Skeletal muscle cell (primary cell): ENCODE measurements at places on chromosomes 1 and 21.

DNA sequence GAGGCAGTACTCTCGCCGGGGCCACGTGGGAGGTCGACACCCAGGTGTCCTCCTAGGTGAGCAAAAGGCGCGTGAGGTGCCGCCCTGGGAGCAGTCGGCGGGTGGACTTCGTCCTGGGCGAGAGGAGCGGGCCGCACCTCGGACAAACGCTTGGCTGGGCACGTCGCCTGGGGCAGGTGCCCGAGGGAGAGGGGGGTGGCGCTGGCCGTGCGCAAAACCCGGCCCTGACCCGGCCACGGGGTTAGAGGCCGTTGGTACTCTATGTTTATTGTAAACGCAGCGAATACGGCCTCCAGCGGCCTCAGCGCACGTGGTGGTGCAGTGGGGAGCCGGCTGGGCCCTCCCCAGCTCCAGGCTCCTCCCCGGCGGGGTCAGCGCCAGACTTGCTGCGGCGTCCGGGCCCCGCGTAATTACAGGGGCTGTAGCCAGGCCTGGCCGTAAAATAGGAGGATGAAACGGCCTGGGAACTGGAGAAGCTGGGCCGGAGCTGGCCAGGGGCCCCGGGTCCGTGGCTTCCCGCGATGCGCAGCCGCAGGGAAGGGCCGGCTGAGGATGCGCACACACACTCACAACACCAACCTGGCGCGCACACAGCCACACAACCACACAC lies 1.6 kb upstream of the EFNA1 start:
- no peak for DNase-seq

GRCh38 chr21:39216290-39216689 lies 33.0 kb upstream of the PSMG1 start:
- no peak for DNase-seq

DNA sequence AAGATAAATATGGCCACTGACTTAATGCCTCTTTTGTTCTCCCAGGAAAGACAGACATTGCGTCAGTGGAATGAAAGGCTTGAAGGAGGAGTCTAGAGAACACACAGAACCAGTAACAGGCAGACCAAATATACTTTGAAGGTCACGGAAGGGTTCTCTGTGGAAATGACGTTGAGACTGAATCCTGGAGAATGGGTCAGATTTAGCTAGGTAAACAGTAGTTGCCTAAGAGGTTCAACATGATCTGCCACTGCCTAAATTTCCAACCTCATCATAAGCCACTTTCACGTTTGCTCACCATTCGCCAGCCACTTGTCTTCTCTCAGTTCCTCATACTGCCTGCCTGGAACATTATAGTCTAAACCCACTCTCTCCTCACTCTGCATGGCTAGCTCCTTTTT lies 20.5 kb downstream of the PLA2G4A start:
- DNase-seq: no peak

GRCh38 chr1:31423418-31423947 lies 10.5 kb downstream of the SERINC2 start:
- no peak for DNase-seq

DNA sequence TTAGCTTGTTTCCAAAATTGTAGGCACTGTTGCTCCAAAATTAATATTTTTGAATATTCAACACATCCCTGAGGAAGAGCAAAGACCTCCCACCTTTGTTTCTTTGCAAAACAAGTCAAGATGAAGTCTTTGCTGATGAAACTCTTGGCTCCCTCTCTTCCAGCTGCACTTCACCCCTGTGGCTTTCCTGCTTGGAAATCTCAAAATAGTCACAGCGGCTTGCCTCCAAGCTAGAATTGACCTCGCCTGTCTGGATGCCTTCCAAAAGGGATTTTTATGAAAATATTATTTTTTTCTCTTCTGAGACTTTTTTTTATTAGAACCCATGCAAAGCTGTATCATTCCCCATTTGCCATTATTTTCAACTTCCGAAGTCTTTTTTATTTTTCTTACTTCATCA lies 71.1 kb upstream of the MROH9 start:
- DNase-seq: peak; percentile 10

DNA sequence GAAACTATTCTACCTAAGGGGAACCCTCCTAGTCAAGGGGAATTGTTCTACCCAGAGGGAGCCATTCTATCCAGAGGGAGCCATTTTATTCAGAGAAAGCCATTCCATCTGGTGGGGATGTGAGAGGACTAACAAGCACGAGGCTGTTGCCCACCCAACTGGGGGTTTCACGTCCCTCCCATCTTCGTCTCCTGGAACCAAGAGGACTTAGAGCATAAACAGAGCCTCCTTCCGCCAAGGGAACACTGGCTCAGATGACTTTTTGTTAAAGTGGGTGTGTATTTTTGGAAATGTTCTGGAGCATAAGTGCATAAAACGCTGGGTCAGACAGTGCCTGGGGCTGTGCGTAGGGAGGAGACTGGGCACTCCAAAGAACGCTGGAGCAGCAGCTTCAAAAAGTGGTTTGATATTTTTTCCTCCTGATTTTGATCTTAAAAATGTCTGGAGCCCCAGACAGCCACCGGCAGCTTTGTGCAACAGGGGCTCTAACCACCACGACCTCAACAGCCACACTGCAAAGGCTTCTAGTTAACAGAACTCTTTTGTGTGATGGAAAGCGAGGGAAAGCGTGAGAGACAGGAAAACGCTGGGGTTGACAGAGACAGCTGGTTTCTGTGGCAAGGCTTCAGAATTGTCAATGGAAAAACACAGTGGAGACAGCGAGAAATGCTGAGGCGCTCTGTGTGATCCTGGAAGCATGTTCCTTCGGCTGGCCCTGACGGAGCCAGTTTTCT lies 363.6 kb upstream of the CAMK1G start:
- DNase-seq: peak; percentile 6

GRCh38 chr1:6397844-6398441 lies 4.4 kb upstream of the ACOT7 start:
- no peak for DNase-seq

GRCh38 chr1:180793451-180793850 lies 119.2 kb upstream of the KIAA1614 start:
- no peak for DNase-seq

DNA sequence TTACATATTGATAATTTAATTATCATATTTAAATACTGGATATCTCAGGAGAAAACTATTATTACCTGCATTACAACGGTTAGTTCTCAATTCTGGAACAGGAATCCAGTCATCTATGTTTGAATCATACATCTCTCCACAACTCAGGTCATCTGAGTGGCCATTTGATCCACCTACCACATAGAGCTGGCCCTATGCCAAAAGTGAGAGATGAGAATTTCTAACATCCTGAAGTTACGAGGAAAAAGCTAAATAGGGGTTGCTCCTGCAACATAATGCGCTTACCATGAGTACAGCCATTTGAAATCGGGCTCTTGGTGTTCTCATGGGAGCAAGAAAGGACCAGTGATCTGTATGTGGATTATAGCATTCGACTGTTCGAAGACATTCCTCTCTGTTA lies 16.9 kb downstream of the IVNS1ABP start:
- no peak for DNase-seq

DNA sequence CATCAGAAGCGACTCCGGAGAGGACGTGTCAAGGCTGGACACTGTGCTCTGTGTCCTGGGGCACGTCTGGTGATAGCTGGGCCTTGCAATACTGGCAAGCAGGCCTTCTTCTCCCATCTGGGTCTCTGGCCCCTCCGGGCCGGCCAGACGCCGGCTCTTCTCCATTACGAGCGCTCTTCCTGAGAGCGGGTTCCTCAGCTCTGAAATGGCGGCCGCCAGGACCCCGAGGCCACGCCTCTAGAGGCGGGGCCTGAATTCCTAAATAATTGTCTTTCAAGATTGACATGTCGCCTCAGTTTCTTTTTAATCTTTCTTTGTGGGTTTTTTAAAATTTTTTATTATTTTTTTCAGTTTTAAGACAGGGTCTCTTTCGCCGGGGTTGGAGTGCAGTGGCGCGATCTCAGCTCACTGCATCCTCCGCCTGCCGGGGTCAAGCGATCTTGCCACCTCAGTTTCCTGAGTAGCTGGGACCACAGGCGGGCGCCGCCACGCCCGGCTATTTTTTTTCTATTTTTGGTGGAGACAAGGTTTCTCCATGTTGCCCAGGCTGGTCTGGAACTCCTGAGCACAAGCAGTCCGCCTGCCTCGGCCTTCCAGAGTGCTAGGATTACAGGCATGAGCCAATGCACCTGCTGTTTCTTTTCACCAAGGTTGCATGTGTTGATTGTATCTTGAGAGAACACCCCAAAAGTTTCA lies 9.2 kb downstream of the RNF2 start:
- no peak for DNase-seq

DNA sequence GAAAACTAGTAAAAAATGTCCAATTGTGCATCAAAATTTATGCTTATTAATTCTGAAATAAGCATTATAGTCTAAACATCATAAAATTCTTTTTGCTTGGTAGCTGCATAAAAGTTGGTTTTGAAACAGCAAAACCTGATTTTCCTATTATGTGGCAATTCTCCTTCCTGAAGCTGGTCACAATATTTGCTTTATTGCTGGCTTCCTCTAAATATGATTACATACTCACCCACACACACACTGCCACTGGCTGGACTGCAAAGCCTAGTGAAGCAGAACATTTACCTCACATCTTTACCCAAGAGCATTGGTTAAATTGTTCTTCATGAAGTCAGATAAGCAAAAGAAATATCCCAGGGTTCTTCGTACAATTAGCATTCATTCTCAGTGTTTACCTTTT lies 103.0 kb downstream of the NR5A2 start:
- no peak for DNase-seq

- no peak for DNase-seq
Measured at GRCh38 chr1:195979646-195980045, 628.6 kb downstream of the KCNT2 start.

DNA sequence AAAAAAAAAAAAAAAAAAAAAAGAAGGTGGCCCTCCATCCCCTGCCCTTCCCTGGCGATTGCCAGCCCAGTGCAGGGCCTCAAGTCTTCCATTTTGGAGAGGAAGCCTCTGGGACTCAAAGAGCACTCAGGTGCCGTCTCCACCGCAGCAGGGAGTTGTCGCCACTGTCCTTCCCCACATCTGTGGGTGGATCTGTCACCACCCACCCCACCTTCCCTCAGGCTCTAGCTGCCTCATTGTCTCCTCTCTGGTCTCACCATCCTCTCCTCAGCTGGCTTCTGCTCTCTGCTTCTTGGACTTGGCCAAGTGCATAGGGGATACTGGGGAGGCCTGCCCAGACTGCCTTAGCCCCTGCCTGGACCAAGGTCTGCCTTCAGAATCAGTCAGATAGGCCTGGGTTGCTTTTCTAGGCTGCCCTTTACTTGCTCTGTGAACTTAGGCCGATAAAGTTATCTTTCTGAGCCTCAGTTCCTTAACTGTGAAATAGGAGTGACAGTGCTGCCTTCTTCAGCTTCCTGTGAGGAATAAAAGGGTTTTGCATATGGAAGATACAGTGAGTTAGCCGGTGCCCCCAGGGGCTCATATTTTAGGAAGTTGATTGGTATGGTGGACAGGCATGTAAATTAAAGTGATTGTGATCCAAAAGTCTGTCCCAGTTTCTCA lies 15.8 kb downstream of the RCC1 start:
- no peak for DNase-seq

DNA sequence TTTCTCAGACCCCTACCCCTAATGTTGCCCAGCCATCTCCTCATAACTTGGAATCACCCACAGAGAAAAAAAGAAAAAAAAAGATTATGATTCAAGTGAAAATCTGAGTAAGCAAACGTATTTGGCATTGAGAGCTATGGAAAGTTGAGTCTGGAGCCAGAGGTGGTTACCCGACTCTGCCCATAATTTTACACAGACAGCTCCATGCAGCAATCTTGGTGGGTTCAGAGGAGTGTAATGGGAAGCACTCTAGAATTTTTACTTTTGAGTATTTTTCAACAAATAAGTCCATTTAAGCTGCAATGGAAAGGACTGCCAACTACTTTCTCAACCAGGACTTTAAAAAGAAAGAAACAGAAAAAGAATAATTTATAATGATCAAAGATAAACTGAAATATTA lies 62.7 kb downstream of the ZC3H11B start:
- DNase-seq: no peak

GRCh38 chr1:67103548-67103947 lies 31.2 kb downstream of the C1orf141 start:
- no peak for DNase-seq

DNA sequence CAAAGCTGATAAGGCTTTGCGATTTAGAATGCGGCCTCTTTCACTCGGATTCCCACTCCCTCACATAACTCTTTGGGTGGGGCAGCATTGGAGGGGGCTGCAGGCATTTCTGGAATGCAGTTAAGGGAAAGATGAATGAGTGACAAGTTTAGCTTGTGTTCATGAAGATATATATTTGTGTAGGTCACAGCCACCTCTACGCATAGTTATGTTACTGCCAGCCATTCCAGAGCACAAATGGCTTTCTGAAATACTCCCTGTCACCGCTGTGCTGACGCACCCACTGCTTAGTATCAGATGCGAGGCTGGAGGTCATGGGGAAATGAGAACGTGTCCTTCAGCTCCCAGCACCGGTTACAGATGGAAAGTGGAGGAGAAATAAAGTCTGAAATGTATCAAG lies 54.1 kb upstream of the ATP1A1 start:
- no peak for DNase-seq

GRCh38 chr1:125087691-125088090 lies 3902.9 kb downstream of the SRGAP2C start:
- DNase-seq: no peak

DNA sequence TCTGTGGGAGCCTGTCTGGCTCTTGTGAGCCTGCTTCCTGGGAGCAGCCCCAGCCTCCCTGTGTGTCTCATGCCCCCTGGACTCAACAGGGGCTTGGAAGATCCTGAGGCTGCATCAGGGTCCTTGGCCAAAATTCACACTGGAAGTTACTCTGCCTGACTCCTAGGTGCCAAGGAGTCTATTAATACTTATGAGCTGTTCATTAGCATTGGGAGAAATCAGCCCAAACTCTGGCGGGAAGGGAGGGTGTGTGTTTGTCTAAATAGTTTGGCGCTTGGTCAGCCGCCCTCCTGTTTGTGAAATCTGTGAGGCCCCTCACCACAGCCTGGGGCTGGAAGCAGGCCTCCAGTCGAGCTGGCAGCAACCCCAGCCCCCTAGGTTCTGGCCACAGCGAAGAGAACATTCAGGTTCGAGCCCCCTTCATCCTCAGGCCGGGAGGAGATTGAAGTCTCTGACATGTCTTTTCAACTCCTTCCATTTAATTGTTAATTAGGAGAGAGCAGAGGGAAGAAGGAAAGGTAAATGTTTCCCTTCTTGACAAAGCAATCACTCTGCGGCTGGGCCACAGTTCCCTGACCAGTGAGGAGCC lies 82.1 kb upstream of the F3 start:
- DNase-seq: no peak

DNA sequence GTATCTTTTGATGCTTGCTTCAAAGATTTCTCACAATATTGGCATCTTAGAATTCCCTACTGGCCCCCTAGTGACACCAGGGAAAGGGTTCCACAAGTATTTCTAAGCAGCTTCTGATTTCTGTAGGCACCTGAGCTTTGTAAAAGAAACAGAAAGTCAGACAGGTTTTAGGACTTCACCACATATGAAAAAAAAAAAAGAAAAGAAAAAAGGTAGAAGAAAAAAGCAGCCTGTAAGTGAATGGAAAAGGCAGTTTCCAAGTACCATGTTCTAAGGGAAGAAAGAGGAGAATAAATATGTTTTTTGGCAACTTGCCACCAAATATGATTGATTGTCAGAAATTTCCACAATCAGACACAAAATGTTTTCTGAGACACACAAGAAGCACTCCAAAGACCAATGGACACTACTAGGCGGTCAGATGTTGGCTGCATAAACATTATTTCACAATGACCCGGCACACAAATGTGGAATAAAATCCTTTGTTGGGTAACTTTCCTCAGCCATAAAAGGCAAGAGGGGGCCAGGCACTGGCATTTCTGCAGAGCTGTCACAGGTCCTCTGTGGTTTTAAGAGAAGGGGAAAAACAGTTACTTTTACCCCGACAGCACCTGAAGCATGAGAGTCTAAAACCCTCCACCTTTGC lies 12.7 kb upstream of the CPLANE2 start:
- peak; percentile 64 for DNase-seq
